Mesenchymal stem cell (in vitro differentiated cells and primary cell): ENCODE measurements at places on chromosomes 2 and 18.

- peak; percentile 18 for DNase-seq
Observed at GRCh38 chr2:231378026-231378722, 17.3 kb upstream of the B3GNT7 start.

DNA sequence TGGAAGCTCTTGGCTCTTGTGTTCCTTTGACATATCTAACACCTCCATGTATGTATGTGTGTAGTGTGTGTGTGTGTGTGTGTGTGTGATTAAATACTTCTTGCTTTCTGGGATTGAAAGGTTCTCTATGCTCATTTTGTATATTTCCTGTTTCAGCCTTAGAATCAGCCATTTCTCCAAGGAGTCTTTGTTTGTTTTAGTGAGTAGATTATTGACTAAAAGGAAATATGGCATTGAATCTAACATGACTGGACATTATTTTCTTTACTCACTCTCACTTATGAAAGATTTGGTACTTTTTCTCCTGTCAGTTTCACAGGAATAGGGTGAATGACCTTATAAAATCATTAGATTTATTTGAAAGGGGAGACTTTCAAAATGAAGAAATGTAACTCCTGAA is 413.8 kb upstream of the SLC14A2 start:
- no peak for DNase-seq

DNA sequence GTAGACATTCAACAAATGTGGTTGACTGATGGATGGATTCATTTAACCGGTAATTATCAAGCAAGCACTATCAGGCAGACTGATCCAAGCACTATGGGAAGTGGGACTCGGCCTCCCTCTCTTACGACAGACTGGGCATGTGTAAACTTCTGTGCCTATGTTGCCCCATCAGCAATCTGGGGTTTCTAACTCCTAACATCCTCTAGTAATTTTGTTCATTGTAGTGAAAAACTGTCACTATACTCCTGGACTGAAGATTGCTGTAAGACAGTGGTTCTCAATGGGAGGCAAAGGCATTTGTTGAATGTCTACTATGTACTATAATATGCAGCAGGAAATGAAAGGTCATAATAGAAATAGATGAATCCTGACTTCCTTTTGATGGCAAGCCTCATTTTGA is 51.2 kb upstream of the CREB1 start:
- DNase-seq = no peak

GRCh38 chr2:240401781-240402551 is 33.5 kb upstream of the GPC1 start:
- DNase-seq = no peak

- peak; percentile 85 for DNase-seq
Observed at GRCh38 chr2:190718652-190719526, 70.0 kb downstream of the NAB1 start.
